Hematopoietic multipotent progenitor cell treated with erythropoietin and hydrocortisone succinate and interleukin-3 and kit ligand, for 8 days (in vitro differentiated cells): ENCODE measurements at places on chromosomes 12 and 14.

- no peak for DNase-seq
These were observed 49.9 kb upstream of the BBS10 start for GRCh38 chr12:76398106-76398505.

- no peak for DNase-seq
These were observed 37.8 kb downstream of the RTN1 start for GRCh38 chr14:59832653-59833294.

DNA sequence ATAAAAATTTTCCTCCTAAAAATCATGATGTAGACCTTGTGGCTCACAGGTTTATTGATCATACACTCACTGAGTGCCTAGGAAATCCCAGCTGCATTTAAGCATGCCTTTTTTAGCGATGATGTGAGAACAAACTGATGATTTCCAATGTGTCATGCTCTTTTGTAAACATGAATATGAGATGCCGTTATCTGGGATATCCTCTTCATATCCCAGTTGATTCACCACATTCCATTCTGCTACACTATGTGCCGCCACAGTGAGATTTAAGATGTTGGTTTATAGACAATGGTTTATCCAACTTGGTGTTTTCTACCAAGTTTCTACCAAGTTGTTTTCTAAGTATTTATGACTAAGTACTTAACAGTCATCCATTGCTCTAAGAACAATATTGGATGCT is 5.2 kb downstream of the OR4E1 start:
- no peak for DNase-seq

DNA sequence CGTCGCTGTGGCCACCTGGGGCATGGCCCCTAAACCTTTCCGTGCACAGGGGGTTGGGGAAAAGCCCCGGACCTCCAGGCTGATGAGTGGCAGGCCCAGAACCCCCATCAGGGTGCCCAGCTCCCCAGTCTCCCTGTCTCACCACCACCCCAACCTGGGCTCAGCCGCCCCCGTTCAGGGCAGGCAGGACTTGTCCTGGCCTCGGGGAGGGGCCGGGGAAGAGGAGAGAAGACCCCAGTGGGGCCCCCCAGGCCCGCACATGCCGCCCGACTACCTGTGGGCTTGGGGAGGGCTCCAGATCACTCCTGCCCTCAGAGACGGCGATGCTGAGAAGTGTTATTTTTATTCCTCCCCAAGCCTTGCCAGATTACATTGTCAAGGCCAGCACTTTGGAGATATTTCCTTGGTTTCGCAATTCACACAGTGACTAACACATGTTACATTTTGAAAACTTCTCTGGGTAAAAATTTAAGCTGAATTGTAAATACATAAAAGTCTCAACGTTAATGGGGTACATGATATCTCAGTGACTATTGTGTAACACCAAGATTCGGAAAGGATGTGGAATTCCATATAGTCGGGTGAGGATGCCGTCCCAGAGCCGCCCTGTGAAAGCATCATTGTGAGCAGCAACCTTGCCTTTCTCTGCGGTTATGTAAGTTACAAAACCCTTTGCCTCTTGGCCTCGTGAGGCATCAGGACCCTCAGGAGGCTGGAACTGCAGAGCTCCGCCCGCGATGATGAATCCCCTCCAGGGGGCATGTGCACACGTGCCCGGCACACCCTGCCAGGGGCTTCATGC is 85.6 kb upstream of the DIO3 start:
- no peak for DNase-seq

DNA sequence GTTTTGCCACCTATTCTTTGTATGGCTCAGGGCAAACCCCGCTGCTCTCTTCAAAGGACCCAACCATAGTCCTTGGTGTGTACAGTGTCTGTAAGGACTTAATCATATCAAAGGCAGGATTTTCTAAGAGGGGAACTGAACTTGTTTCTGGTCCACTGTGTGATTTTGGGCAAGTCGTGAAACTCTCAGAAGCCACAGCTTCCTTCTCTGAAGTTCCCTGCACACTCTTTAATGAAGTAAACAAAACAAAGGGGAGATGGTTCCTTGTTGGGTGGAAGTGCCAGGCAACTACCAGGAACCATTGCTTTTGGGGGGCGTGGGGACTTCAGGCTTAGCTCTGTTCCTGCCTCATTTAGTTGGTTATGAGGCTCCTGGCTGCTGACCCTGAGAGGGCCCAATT is 152.4 kb downstream of the VRK1 start:
- no peak for DNase-seq

GRCh38 chr12:83932011-83932410 is 980.6 kb downstream of the SLC6A15 start:
- no peak for DNase-seq

GRCh38 chr12:53564941-53565340 is 57.7 kb upstream of the NPFF start:
- no peak for DNase-seq

DNA sequence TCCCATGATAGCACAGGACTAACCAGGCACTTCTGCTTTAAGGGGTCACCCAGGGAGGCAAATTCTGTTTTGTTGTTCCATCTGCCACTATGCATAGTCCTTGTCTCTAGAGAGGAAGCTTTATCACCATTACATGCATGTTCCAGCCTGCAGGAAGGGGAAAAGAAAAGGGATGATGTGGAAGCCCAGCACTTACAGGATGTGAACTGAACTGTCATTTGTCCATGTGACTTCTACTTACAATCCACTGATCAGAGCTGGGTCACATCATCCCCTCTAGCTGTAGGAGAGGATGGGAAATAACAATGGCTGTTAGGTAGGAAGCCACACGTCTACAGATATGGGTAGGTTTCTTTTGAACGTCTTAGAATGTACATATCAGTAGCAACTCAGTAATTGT is 203.1 kb downstream of the PTPRO start:
- no peak for DNase-seq

GRCh38 chr14:57863471-57863870 is 2.4 kb downstream of the SLC35F4 start:
- no peak for DNase-seq

DNA sequence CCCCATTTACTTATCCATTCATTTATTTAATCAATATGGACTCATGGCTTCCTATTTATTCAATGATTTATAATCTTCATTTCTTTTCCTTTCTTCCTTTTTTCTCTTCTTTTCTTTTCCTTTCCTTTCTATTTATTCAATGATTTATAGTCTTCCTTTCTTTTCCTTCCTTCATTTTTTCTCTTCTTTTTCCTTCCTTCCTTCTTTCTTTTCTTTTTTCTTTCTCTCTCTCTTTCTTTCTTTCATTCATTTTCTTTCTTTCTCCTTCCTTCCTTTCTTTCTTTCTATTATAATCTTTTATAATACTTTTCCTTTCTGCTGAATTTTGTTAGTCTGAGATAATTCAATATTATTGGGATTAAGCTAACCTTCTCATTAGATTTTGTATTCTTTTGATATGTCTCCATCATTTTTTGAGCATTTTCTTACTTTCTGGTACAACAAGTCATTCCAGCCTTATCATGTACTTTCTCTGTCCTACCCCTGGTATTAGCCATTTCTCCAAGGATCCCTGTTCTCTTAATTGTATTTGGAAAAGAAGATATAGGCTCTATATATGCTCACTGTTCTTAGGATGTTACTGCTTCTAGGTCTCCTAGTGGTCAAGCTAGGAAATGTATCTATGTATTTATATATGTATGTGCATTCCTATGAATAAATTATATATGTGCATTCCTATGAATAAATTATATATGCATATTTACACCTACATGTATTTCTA is 12.1 kb downstream of the LACRT start:
- DNase-seq = peak; percentile 20

- DNase-seq = no peak
These were observed 100.2 kb downstream of the B4GALNT3 start for GRCh38 chr12:559906-560455.

DNA sequence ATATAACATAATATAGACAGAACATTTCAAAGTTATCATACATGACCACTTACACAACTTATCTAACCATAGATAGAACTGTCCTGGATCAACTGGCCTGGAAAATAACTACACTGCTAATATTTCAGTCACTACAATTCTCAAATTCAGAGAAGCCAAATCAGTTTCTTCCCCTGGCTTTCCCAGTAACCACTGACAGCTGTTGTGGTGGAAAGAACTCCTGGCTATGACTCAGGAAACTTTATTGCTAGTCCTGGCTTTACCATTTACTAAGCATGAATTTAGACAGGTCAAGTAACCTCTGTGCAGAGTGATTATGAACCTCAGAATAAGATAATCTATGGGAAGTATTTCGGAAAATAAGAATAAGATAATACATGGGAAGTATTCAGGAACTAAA is 244.9 kb upstream of the DIO2 start:
- DNase-seq = no peak
